ENCODE measurements at places on chromosomes 3 and 15. TPM values are rescaled to one million over a fixed set of nuclear protein-coding genes. Genes with fewer than 3 reads are reported as not detected.

DNA sequence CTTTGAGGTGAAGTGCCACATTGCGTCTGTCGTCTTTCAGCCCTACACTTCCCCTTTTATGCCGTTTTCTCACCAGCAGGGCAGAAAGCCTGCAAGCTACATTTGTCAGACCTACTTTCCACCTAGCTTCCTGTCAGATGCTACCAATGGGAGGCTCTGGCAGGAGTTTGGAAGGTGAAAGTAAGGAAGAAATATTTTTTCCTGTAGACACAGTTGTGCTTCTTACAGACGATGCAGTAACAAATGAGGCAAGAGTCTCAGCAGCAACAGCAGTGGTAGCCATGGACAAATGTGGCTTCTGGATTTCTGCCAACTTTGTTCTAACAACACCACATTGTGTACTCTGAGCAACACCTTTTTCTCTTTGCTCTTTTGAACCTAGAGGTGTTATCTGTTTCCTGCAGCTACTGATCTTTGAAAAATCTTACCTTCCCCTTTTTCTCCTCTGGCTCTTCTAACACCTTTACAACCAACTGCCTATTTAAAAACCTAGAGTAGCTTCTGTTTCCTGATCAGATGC, 70.6 kb upstream of the STT3B start:
- no peaks in the 10 kb centered on the region for H3K36me3 ChIP-seq
- peak; percentile 53 for DNase-seq
- no peaks in the 10 kb centered on the region for H3K27me3 ChIP-seq
- H3K4me1 ChIP-seq: peaks cover 11% of the 10 kb centered on the region

- H3K27me3 ChIP-seq: no peaks in the 10 kb centered on the region
- H3K27ac ChIP-seq: no peak overlapping the region
- H3K36me3 ChIP-seq: no peaks in the 10 kb centered on the region
Observed at GRCh38 chr15:101353240-101353639, 58.2 kb upstream of the SNRPA1 start.

- H3K4me3 ChIP-seq: no peak overlapping the region
- H3K27ac ChIP-seq: no peak overlapping the region
- no peaks in the 10 kb centered on the region for H3K4me1 ChIP-seq
Observed at GRCh38 chr3:111923095-111923771, 55.6 kb upstream of the ABHD10 start.

DNA sequence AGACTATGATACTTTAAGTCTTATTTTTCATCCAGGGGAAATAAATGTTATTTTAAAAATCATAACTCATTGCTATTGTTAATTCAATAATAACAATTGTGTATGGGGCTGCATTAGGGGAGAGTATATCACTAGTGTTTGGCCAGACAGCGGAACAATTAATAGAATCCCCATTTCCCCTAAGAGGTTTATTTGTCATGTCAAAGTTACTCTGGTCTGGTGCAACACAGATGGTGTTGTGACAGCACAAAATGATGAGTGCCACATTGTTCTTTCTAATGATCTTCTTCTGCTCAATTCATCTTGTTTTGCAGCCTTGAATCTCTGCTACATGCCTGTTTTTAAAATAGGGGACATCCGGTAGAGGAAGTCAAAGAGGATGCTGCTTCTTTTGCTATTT, 351.6 kb downstream of the NSUN3 start:
- H3K4me3 ChIP-seq: no peak overlapping the region
- H3K27me3 ChIP-seq: no peaks in the 10 kb centered on the region
- no peaks in the 10 kb centered on the region for H3K4me1 ChIP-seq
- no peaks in the 10 kb centered on the region for H3K36me3 ChIP-seq
- no peak for DNase-seq

DNA sequence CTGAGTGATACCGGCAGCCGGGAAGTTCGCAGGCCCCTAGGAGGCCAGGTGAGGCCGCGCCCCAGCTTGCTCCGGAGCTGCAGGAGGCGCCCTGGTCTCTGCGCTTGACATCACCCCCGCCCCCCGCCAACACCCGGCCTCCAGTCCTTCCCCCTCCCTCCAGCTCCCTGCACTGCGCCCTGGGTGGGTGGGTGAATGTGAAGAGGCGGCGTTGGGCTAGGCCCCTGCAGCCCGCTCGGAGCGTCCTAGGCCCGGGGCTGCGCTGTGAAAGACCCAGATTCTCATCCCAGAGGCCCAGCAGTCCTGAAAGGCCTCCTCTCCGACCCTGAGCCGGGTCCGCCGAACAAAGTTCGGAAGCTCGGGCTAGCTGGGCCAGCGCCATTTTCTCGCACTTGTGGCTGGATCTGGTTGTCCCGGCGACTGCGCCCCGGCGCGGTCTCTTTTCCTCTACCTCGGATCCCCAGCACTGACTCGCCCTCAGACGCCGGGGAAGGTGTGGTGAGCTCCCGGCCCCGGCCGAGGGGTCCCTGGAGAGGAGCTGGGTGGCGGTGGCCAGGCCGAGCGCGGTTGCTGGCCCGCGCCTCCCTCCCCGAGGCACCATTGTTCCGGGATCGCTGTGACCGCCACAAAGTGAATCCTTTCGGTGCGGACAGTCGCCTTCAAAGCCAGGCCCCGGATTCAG, 12.9 kb downstream of the ZIC4 start:
- no peak overlapping the region for H3K27ac ChIP-seq
- no peaks in the 10 kb centered on the region for H3K36me3 ChIP-seq
- peaks cover 100% of the 10 kb centered on the region for H3K27me3 ChIP-seq
- peak overlapping the region; percentile 6 for H3K4me3 ChIP-seq
- no peaks in the 10 kb centered on the region for H3K4me1 ChIP-seq

GRCh38 chr3:44555723-44556122, 730 bp downstream of the ZKSCAN7 start:
- peaks cover 18% of the 10 kb centered on the region for H3K27me3 ChIP-seq
- peaks cover 28% of the 10 kb centered on the region for H3K36me3 ChIP-seq
- peak; percentile 37 for DNase-seq
- peaks cover 3% of the 10 kb centered on the region for H3K4me1 ChIP-seq

GRCh38 chr3:29333576-29333975, 52.7 kb downstream of the RBMS3 start:
- H3K27ac ChIP-seq: no peak overlapping the region
- no peaks in the 10 kb centered on the region for H3K4me1 ChIP-seq
- no peaks in the 10 kb centered on the region for H3K27me3 ChIP-seq
- no peak for DNase-seq
- H3K4me3 ChIP-seq: no peak overlapping the region

- H3K4me1 ChIP-seq: no peaks in the 10 kb centered on the region
- DNase-seq: no peak
- no peak overlapping the region for H3K4me3 ChIP-seq
- H3K27ac ChIP-seq: no peak overlapping the region
- H3K36me3 ChIP-seq: no peaks in the 10 kb centered on the region
- no peaks in the 10 kb centered on the region for H3K27me3 ChIP-seq
Observed at GRCh38 chr3:105527949-105528348, 161.2 kb downstream of the ALCAM start.

DNA sequence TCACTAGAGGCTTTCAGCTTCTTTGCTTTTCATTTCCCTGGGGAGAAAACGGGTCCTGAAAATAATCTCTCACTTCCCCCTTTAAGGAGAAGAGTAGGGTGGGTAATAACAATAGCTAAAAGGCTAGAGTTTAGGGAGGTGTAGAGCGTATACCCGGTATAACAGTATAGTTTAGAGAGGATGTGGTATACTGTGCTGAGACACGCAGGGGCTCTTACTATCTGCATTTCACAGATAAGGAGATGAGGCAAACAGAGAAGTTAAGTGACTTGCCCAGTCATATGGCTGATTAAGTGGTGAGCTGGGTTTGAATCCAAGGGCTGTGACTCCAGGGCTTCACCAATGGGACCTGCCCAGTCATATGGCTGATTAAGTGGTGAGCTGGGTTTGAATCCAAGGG, 15.0 kb upstream of the KCNMB3 start:
- H3K27me3 ChIP-seq: peaks cover 5% of the 10 kb centered on the region
- H3K36me3 ChIP-seq: no peaks in the 10 kb centered on the region
- H3K4me1 ChIP-seq: no peaks in the 10 kb centered on the region

- no peaks in the 10 kb centered on the region for H3K27me3 ChIP-seq
- no peaks in the 10 kb centered on the region for H3K4me1 ChIP-seq
- no peak for DNase-seq
- no peak overlapping the region for H3K27ac ChIP-seq
Observed at GRCh38 chr3:171480526-171480925, 20.3 kb upstream of the TNIK start.

DNA sequence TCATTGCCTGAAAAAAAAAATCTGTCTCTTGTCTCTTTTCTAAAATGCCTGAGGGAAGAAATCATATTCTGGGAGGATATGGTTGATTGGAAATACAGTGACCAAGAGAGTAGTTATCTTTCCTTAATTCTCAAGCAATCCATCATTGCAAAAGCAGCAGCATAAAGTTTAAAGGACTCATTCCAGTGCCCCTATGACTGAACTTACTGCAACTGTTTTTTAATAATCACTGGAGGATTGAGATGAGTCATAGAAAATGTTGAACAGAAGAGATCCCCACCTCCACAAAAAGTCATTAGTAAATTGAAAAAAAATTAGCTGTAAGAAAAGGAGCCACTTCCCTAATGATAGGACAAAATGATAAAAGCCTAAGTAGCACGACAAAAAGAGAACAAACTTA, 121.5 kb downstream of the SLC9A9 start:
- H3K27me3 ChIP-seq: no peaks in the 10 kb centered on the region
- H3K27ac ChIP-seq: no peak overlapping the region
- H3K4me1 ChIP-seq: no peaks in the 10 kb centered on the region
- H3K36me3 ChIP-seq: no peaks in the 10 kb centered on the region
- DNase-seq: no peak
- no peak overlapping the region for H3K4me3 ChIP-seq

DNA sequence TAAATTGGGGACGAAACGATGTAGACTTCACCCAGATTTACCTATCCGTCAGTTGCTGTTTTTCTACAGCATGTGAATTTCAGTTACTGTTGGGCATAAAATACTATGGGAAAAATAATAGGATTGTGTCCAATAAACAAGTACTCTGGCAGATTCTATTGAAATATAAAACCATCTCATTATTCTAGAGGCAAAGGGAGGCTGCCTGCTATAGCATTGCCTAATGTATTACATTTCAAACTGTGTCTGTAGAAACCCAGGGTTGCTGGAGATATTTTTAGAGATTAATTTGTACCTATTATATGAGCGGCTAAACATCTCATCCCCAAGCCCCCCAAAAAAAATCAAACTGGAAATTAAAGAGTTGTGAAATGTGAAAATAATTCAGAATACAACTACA, 159.6 kb upstream of the IL12A start:
- H3K27ac ChIP-seq: no peak overlapping the region
- DNase-seq: no peak
- H3K4me1 ChIP-seq: peaks cover 9% of the 10 kb centered on the region
- no peaks in the 10 kb centered on the region for H3K27me3 ChIP-seq
- no peak overlapping the region for H3K4me3 ChIP-seq

- H3K27me3 ChIP-seq: no peaks in the 10 kb centered on the region
- H3K4me1 ChIP-seq: no peaks in the 10 kb centered on the region
- no peak overlapping the region for H3K4me3 ChIP-seq
- no peak overlapping the region for H3K27ac ChIP-seq
- DNase-seq: no peak
Observed at GRCh38 chr3:142106548-142106947, 42.8 kb downstream of the TFDP2 start.

- peak; percentile 87 for DNase-seq
- H3K4me3 ChIP-seq: peak overlapping the region; percentile 76
- no peaks in the 10 kb centered on the region for H3K27me3 ChIP-seq
- H3K36me3 ChIP-seq: peaks cover 27% of the 10 kb centered on the region
Observed at GRCh38 chr3:36991923-36992805, 767 bp downstream of the EPM2AIP1 start.

DNA sequence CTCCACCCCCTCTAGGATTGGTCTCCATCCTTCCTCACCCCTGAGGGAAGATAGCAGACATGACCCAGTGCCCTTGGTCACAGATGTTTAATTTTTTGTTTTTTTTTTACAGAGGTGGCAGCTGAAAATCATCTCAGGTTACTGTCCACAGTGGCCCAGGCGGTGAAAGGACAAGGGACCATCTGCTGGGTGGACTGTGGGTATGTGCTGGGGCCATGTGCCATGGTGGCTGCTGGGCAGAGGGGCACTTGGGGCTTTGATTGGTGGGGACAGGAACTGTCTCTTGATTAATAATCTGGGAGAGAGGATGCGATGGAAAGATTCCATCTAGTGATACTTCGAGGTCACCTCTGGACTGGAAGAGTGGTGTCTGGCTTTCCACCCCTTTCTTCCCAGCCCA, 25.4 kb downstream of the PDIA5 start:
- H3K4me3 ChIP-seq: no peak overlapping the region
- DNase-seq: no peak
- H3K36me3 ChIP-seq: peaks cover 63% of the 10 kb centered on the region
- H3K4me1 ChIP-seq: no peaks in the 10 kb centered on the region

DNA sequence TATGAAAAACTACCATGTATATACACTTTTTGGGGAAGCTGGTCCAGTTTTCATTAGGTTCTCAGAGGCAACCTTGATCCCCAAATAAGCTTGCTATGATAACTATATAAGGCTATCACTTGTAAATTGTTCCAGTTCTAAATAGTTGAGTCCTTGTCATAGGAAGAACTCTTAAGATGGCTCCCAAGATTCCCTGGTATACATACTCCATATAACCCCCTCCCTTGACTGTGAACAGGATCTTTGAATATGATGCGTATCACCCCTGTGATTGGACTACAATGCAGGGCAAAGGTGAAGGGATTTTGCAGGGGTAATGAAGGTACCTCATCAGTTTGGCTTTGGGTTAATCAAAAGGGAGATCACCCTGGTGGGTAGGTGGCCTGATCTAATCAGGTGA, 48.6 kb upstream of the TRIM59 start:
- no peak for DNase-seq
- H3K36me3 ChIP-seq: peaks cover 18% of the 10 kb centered on the region
- no peak overlapping the region for H3K4me3 ChIP-seq

DNA sequence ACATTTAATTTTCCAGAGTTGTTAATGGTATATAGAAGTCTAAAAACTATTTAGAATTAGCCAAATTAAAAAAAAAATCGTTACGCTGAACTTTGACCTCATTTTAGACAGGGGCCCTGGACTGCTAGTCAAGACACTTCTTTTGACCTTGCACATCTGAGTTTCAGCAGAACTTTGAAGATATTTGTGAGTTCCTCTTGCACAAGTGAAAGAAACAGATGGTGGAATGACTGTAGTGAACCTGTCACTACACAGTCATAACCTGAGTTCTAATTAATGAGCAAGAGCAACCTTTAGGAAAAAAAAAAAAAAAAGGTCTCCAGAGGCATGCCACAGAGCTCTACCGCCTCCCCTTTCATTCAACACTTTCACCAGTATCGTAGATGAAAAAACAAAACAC, 5.3 kb downstream of the MYO5C start:
- peaks cover 5% of the 10 kb centered on the region for H3K27me3 ChIP-seq
- no peak for DNase-seq
- peaks cover 13% of the 10 kb centered on the region for H3K4me1 ChIP-seq
- H3K27ac ChIP-seq: no peak overlapping the region
- H3K36me3 ChIP-seq: no peaks in the 10 kb centered on the region

- DNase-seq: peak; percentile 94
- H3K27me3 ChIP-seq: no peaks in the 10 kb centered on the region
- H3K4me1 ChIP-seq: peaks cover 32% of the 10 kb centered on the region
Observed at GRCh38 chr3:186746008-186746407, 28.8 kb downstream of the KNG1 start.

- H3K4me3 ChIP-seq: no peak overlapping the region
- no peak overlapping the region for H3K27ac ChIP-seq
- peak; percentile 80 for DNase-seq
- H3K27me3 ChIP-seq: peaks cover 8% of the 10 kb centered on the region
- H3K36me3 ChIP-seq: no peaks in the 10 kb centered on the region
Observed at GRCh38 chr15:69058830-69059556, 44.5 kb downstream of the NOX5 start.

The ERC2 gene
- polyA plus RNA-seq: 2.4 TPM

The RTP3 gene
- polyA plus RNA-seq: not detected

The TRMT10C gene
- polyA plus RNA-seq: 27.5 TPM

The LYZL4 gene
- polyA plus RNA-seq: not detected

The ENTPD3 gene
- 4.3 TPM for polyA plus RNA-seq

The CPNE9 gene
- polyA plus RNA-seq: 0.73 TPM

The GALNT15 gene
- polyA plus RNA-seq: 0.78 TPM

All from large intestine (tissue), 12 donors.